Activated CD4-positive, alpha-beta T cell treated with anti-CD3 and anti-CD28 coated beads for 4 hours (primary cell): ENCODE measurements at places on chromosomes 4 and X.

DNA sequence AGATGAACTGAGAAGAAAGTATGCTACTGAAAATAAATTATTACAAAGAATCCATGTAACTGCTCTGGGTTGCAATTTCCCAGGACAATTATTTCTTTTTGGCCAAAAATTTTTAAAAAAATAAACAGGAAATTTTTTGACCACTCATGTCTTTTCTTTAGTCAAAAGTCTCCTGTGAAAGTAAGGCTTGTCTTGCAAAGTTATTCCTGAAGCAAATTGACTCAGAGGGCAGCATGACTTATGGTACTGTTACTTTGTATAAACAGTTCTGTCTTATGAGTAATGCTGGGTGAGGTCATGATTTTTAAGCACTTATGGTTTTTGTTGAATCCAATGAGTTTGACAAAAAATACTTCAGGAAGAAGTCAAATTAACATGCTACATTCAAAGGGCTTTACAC, 292.8 kb upstream of the ARSJ start:
- DNase-seq: no peak

DNA sequence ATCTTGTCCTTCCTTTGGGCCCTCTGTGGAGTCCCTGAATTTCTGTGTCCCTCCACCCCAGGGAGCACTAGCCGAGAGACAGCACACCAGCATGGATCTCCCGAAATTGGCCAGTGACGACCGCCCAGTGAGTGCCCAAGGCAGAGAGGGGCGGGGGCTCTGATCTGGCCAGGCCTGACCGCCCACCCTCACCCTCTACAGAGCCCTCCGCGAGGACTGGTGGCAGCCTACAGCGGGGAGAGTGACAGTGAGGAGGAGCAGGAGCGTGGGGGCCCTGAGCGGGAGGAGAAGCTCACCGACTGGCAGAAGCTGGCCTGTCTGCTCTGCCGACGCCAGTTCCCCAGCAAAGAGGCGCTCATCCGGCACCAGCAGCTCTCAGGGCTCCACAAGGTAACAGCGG, 8.4 kb upstream of the UBA1 start:
- no peak for DNase-seq

- no peak for DNase-seq
Observed at GRCh38 chr4:25258980-25259578, 25.2 kb downstream of the PI4K2B start.

- no peak for DNase-seq
Observed at GRCh38 chr4:124934916-124935315, 222.4 kb upstream of the ANKRD50 start.

DNA sequence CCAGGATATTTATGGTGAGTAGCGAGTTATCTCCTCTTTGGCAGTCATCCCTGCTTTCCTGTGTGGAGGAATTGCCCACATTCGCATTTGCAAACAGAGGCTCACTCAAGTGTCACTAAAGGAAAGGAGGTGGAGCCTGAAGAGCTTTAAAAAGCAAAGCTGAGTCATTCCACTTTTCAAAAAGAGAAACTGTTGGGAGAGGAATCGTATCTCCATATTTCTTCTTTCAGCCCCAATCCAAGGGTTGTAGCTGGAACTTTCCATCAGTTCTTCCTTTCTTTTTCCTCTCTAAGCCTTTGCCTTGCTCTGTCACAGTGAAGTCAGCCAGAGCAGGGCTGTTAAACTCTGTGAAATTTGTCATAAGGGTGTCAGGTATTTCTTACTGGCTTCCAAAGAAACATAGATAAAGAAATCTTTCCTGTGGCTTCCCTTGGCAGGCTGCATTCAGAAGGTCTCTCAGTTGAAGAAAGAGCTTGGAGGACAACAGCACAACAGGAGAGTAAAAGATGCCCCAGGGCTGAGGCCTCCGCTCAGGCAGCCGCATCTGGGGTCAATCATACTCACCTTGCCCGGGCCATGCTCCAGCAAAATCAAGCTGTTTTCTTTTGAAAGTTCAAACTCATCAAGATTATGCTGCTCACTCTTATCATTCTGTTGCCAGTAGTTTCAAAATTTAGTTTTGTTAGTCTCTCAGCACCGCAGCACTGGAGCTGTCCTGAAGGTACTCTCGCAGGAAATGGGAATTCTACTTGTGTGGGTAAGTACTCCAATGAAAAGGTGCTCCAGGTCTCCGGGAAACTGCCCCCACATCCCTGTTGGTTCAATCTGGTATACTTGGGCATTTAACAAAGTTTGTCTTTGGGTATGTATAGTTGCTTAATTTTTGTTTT, at the start of gene EGF:
Gene EGF (plus strand): TSS at position 178 of the 890 bp plus-strand sequence. CDS start 453 bp downstream, at position 631.
- no peak for DNase-seq

- no peak for DNase-seq
Observed at GRCh38 chr4:36196145-36196913, 48.0 kb downstream of the ARAP2 start.

DNA sequence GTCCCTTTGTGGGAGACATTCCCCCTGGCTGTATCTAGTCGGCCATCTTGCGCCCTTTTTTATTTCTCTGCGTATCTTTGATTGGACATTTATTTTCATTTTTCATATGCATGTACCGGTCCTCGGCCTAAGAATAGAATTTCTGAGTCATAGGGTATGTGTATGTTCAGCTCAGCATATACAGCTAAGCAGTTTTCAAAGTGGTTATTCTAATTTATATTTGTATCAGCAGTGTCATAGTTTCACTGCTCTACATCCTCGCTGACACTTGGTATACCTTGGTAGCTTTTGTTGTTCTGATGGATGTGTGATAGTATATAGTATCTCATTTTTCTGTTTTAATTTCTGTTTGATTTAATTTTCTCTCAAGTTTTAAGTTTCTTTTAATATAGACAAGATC, 38.7 kb downstream of the BEX3 start:
- no peak for DNase-seq

DNA sequence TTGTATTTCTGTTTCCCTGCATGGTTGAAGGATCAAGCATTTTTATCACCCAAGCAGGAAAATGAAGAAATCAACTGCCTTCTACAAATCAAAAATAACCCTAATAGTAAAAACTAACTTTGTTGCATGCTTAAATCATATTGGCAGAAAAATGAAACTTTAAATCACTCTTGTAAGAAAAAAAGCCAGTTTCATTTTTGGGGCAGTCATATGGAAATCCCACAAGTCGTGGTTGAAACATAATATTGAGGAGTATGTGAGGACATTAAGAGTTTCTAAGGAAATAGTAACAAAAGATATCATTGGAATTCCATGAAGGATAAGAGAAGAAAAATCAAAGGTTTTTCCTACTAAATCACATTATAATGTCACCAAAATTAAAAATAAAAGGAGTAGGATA, 8.4 kb downstream of the TEC start:
- no peak for DNase-seq

- no peak for DNase-seq
Observed at GRCh38 chrX:3230496-3230895, 116.0 kb downstream of the MXRA5 start.

- DNase-seq: no peak
Observed at GRCh38 chr4:188821500-188821899, 682.3 kb downstream of the TRIML1 start.

- no peak for DNase-seq
Observed at GRCh38 chr4:177483271-177483670, 41.0 kb upstream of the AGA start.

DNA sequence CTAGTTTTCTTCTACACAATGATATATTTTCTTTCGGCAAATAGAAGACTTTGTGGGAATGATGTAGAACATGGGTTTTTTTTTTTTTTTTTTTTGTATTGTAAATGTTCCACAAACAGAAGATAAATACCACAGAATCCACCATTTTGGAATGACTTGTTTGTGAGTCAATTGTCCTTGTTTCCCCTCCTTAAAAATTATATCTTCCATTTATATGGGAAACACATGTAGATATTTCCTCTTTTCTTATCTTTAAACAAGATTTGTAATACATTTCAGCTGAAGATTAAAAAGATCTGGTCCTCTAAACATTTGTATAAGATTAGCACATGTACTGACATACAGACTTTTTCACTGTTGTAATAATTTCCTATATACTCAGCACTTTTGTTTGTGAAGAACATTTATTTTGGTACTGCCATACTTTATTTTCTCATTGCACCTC, 304.6 kb downstream of the SPRY1 start:
- no peak for DNase-seq

GRCh38 chrX:54116391-54116790, 66.7 kb downstream of the FAM120C start:
- DNase-seq: no peak

DNA sequence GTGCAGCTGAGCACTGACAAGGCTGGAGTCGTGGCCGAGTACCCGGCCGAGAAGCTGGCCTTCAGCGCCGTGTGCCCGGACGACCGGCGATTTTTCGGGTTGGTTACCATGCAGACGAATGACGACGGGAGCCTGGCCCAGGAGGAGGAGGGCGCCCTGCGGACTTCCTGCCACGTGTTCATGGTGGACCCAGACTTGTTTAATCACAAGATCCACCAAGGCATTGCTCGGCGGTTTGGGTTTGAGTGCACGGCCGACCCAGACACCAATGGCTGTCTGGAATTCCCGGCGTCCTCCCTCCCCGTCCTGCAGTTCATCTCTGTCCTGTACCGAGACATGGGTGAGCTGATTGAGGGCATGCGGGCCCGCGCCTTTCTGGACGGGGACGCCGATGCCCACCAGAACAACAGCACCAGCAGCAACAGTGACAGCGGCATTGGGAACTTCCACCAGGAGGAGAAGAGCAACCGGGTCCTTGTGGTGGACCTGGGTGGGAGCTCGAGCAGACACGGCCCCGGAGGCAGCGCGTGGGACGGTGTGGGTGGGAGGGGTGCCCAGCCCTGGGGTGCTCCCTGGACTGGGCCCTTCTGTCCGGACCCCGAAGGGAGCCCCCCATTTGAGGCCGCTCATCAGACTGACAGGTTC, 24.3 kb downstream of the RGS12 start:
- DNase-seq: no peak

DNA sequence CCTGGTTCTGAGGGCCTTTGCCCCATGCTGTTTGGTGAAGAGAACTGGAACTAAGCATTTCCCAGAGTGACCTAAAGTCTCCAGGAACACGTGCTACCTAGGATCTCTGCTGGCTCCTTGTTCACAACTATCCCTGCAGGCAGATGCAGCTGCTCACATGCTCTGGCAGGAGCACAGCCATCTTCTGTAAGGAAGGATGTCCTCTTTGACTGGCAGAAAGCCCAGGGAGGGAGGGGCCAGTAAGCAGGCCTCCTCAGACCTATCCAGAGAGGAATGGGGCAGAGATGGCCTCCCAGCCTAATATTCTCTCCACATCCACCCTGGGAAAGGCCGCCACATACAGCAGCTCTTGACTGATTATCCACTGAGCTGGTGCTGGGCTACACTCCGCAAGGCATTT, 142.8 kb upstream of the EOLA2 start:
- no peak for DNase-seq
